Effector memory CD4-positive, alpha-beta T cell (primary cell): ENCODE measurements at places on chromosomes 6 and 20.

GRCh38 chr6:165685302-165685701 lies 22.3 kb upstream of the PDE10A start:
- DNase-seq: no peak

DNA sequence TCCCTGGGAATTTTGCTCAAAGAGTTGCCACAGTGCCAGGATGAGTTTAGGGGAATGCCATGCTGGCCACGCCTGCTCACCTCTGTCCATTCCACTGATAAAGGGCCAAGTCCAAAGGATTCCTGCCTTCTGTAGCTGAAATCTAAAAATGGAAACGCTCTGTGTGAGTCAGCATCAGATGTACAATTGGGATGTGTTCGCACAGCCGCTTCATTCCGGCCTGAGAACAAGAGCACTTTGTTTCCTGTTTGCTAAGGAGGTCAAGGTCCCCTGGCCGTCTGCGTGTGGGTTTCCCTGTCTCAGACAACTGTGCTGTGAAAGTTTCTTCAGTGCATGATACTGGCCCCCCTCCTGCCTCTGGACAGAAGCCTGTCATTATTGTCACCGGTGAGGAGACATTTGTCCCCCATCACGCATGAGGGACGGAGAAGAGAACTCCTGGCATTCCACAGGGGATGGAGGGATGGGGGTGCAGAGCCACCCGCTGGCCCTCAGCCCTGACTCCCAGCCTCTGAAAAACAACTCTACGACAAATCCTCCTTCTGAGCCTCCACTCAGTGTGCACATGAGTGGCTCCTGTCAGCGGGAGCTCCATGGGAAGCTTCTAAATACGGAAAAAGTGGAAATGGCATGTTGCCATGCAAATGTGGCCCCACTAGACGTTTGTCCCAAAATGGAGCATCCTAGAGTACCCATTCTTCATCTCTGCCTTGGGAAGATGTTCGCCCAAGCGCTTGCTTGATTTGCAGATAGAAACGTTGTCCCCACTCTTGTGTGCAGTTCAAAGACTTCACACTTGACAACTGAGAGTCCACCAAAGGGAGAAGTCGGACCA lies 143.5 kb upstream of the AFDN start:
- DNase-seq: no peak

- DNase-seq: no peak
Measured at GRCh38 chr20:31505903-31506302, 8.3 kb upstream of the HM13 start.

GRCh38 chr6:44166116-44166515 lies 7.5 kb downstream of the CAPN11 start:
- no peak for DNase-seq

- no peak for DNase-seq
Measured at GRCh38 chr6:132686531-132686930, 27.3 kb downstream of the VNN1 start.

GRCh38 chr6:133880896-133881295 lies 8.0 kb upstream of the TCF21 start:
- no peak for DNase-seq

DNA sequence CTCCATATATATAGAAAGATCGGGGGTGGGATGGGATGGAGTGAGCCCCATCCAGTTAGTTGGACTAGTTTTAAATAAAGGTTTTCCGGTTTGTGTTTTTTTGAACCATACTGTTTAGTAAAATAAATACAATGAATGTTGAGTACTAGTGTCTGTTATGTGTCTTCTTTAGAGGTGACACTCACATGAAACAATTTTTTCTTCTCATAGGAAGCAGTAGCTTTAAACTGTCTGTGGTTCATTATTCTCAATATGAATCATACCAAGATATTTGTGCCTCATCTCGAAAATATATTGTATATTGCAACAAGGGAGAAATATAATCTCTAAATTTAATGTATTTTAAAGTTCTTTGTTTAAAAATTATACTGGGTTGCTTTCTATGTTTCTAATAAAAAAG lies 33.4 kb downstream of the HSF2 start:
- DNase-seq: no peak

- no peak for DNase-seq
Measured at GRCh38 chr6:90333928-90334327, 37.3 kb upstream of the BACH2 start.

DNA sequence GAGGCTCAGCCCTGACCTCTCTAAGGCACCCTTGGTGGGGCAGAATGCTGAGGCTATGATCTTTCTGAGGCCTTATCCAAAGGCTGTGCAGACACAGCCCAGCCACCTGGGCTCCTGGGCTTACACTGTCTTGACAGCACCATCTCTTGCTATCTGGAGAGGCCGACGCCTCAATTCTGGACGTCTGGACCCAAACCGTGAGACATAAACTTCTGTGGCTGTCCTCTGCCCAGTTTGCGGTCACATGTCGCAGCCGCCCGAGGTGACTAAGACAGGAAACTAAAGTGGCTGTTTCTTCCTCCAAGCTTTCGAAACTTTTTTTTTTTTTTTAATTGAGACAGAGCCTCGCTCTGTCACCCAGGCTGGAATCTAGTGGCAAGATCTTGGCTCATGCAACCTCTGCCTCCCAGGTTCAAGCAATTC lies 49.3 kb downstream of the PRR18 start:
- DNase-seq: peak; percentile 43

GRCh38 chr20:38260378-38261053 lies at the start of gene KIAA1755:
Gene KIAA1755 (minus strand): TSS chr20:38260735. CDS start chr20:38260500, 235 bp downstream.
- DNase-seq: no peak

DNA sequence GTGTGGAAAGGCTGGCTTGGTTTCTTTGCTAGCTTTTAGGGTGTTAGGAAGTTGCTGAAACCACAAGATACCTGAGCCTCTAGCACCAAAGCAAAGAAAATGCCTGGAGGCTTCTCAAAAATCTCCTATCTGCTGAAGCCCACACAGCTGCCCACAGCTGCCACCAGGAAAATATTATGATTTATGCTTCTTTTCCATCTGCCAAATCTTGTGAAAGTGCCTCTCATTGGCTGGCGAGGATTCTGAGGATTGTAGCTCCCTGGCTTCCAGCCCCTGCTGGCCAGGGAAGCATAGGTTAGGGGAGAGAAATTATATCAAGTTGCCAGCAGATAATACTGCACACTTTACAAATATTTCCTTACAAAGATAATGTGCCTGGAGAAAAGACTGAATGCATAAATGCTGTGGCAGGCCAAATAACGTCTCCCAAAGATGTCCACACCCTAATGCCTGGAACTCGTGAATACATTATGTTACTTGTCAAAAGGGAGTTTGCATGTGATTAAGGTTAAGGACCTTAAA lies 98.4 kb downstream of the MRPL14 start:
- no peak for DNase-seq

- DNase-seq: no peak
Measured at GRCh38 chr6:168372889-168373288, 53.3 kb upstream of the DACT2 start.

DNA sequence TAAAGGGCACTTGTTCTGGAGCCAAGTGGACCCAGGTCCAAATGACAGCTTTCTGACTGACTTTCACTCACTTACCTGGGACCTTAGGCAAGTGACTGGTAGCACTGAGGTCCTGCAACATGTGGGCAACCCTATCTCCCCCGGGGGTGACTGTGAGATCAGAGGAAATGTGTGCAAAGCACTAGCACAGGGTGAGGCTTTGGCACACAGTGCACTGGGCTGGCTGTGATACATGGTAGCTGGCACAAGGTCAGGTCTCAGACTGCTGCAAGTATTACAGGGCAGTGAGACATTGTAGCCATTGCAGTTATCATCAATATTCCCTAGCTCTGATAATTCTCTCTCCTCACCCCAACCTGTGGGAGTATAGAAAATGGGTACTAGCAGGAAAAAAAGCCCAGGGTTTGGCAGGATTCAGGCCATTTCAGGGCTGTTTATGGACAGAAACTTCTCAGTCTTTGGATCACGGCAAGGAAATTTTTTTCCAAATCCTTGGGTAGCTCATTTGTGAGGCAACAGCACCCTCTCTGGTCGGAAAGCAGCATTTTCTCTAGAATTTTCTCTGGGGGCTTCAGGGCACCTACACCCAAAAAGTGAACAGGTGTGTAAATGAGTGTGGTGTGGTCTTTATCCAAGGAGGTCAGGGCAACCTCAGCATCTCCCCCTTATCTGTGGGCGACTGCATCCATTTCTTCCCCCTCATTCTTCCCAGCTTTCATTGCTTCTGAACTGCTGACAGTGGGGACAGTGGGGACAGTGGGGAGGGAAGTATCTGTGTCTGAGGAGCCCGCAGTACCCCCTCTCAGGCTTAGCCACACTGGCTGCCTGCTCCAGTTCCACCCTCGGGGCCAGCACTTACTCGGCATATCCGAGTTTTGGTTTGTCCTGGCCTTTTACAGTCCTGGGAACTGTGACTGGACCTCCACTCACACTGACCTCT lies 148.7 kb upstream of the PHACTR3 start:
- no peak for DNase-seq

DNA sequence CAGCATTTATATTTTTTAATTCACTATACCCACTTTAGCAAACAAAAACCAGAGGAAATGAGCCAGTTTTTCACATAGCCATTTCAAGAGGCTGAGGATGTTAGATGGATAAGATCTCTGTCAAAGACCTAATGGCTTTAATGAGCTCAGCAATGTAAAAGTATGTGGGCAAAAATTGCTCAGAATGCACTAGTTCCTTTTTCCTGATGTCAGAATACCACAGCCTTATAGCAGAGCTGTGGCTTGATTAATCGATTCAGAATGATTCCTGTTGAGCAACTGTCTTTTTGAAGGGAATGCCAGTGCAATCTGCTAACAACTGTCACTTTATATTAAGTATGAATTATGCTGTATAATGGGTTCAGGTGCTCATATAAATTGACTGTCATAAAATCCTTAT lies 100.6 kb upstream of the HIVEP1 start:
- DNase-seq: no peak

DNA sequence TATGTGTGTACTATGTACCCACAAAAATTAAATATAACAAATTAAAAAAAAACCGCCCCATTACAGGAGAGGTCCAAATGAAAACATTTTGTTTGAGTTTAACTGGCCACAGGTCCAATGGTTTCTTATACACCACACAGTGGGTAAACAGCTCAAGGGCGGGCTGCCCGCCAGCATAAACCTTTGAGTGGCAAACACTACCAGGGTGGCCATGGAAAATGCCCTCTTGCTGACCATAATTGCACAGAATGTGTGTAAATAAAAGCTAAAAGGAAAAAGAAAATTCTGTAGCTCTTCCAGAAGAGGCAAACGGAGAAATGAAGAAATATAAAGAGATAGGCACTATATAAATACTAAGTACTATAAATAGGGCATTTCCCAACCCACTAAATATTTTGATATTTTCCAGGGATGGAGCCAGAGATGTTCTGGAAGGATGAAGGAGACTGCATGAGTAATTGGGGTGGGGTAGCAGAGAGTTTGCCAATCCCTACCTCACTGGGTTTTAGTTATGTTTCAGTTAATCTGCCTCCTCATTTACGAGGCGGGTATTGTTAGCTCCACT lies 1.1 kb upstream of the CDC5L start:
- DNase-seq: no peak

DNA sequence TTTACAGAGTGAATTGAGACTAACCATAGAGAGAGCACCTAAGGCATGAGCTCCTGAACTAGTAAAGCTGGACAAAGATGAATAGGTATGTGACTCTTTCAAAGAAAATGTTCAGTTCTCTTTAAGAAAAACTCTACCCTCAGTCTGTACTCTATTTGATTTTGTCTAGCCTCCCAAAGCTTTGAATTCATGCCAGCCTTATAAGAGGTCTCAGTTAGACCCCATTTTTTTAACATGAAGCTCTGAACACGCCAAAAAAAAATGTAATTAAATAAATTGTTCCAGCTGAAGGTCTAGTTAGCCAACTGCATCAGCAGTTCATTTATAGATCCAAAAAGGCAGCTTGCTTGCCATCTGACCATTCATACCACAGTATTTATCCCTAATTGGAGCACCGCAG lies 71.6 kb downstream of the COL9A1 start:
- DNase-seq: no peak

GRCh38 chr6:7813193-7813592 lies 87.3 kb downstream of the BMP6 start:
- no peak for DNase-seq

DNA sequence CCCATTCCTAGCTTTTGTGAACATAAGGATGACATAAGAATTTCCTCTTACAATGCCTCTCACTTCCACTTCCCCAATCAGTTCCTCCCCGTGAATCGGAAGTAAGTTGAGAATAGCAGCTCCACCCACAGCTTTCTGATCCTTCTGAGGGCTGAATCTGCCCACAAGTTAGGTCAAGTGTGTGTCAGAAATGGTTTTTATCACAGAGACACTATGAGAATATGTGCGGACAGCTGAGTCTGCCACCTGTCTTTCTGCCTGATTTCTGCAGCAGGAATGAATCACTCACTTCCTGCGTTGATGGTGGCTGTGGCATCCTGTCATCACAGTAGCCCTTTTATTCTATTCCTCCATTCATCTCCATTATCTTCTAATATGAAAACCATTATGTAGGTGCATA lies 70.2 kb downstream of the RIN2 start:
- DNase-seq: no peak

DNA sequence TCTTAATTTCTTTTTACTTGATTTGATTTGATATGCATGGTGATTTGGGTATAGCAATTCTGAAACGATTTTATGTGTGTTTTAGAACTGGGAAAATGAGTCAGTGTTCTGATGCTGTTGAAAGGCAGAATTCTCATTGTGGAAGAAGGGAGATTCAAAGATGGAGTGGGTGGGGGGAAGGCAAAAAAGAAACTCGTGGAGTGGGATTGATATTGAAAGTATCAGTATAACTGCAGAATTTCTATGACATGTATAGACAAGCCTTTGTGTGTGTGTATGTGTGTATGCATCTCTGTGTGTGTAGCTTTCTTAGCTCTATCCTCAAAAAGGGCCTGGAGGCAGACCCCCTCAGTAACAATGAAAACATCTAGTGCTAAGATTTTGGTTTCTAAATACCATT lies 184.3 kb upstream of the OLIG3 start:
- no peak for DNase-seq

DNA sequence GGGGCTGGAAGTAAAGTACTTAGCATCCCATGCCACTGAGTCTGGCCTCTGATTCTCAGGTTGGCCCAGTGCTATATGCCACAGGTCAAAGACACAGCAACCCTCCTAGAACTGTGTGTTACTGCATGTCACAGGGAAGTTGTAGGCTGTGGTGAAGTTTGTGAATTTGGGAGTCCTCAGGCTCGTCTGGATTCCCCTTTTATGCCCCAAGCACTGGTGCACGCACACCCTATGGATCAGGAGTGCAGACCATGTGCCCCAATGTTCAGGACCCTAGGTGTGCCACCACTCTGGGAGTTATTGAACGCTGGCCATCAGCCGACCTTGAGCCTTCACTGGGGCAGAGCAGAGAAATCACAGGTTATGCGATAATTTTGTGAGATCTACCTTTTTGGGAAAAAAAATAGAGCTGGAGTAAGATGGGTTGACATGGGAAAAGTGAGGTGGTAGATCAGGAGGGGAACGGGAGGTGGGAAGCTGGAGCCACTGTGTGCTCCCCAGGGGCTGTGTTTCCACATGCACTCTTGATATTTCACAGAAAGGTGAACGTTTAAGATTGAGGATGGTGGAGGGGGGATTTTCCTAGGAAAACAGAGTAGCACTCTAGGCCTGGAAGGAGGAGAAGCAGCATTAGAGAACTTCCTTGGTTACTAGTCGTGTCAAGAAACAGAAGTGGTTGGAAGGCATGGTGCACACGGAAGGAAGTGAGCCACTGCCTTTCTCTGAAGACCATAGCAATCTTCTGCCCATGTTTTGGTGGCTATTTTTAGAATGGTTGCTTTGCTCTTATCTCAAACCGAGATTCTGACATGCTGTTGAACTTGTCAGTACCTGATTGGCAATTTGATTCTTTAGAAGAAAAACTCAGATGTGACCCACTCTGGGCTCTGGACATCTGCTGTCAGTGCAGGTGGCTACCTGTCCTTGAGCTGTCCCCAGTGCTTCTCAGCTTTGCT lies 44.1 kb downstream of the DUSP22 start:
- no peak for DNase-seq
